H9 (cell line): ENCODE measurements at places on chromosomes 2 and 18. TPM values are rescaled to one million over a fixed set of nuclear protein-coding genes. Genes with fewer than 3 reads are reported as not detected.
A peak's percentile ranks its signal among the peaks of the same experiment; 100 is the strongest.

DNA sequence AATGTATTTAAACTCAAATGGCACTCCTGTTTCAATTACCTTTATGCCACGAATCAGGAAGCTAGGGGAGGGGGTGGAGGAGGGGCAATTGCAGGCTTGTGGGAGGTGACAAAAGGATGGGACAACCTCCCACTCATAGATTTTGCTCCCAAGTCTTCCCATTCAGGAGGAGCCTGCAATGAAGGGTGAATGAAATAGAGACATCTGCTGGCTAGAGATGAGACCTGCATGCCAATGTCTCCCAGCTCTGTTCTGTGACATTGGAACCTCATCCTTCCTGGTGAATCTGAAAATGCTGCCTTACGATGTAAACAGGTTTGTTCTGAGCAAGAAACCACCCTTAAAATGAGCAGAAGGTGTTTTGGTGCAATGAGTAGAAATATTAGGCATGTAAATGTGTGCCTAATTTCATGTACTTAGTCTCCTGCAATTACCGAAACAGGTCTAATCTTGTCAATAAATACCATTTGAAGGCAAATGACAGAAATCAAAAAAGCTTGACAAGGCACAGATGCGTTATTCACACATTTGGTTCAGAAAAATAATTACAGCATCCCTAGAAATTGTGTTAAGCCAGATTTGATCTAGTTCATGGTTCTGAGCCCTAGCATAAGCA, 2.7 kb upstream of the PID1 start:
- no peaks in the 10 kb centered on the region; the same call in 1 of the 2 replicates for H3K27me3 ChIP-seq
- H3K36me3 ChIP-seq = no peaks in the 10 kb centered on the region
- no peaks in the 10 kb centered on the region for H3K4me1 ChIP-seq
- no peak overlapping the region for H3K4me3 ChIP-seq
- DNase-seq = peak; percentile 89

DNA sequence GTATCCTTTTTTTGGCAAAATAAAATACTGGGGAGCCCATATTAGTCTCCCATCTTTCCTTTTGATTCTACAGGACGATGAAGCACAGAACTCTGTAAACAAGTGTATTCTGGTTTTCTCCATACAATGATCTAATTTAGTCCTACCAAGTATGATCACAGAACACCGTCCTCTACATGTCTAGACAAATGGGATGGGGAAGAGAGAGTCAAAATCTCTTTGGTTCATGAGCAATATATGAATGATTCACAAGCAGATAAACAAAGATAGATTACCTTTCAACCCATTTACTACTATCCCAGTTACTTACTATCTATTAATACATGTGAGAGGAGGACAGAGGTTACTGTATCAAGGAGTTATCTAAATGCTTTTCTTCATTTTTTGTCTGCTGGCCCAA, 352.4 kb upstream of the ACVR2A start:
- H3K4me1 ChIP-seq = peaks cover 5% of the 10 kb centered on the region; the same call in 1 of the 2 replicates
- H3K4me3 ChIP-seq = no peak overlapping the region
- no peak for DNase-seq
- H3K36me3 ChIP-seq = no peaks in the 10 kb centered on the region
- H3K27ac ChIP-seq = no peak overlapping the region
- H3K27me3 ChIP-seq = no peaks in the 10 kb centered on the region

DNA sequence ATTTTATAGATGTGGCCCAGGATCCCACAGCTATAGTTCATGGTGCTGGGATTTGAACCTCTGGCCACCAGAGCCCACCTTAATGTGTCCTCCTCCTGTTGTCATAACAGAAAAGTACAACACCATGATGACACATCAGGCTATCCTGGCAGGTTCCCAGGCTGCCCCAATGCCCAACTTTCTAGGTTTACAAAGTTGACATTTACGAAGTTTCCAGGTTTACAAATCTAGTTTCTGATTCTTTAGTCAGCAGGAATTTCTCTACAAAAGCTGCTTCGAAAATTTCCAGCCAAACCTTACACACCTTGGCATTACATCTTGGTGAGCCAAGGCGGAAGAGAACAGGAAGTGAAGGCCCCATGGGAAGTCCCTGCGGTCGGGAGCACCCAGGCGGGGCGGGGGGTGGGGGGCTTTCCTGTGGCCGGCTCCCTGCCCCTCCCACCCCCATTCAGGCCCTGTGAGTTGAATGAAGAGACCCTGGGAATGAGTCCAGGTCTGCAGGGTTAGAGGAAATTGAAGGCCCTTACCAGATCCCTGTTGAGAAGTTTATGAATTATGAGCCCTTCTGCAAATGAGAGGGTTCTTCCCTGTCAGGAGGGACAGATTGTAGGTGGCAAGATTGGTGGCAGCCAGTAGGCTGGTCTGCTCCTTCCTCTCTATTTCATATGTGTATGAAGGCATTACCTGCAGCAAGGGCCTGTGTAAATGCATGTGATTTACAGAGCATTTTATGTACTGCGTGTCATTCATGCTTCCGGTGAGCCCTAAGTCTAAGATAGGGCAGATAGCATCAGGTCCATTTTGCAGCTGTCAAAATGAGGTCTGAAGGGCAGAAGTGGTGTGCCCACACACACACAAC, 11.1 kb upstream of the IL1RN start:
- no peaks in the 10 kb centered on the region for H3K27me3 ChIP-seq
- peaks cover 5% of the 10 kb centered on the region; the same call in 1 of the 2 replicates for H3K4me1 ChIP-seq
- H3K27ac ChIP-seq = no peak overlapping the region
- H3K36me3 ChIP-seq = no peaks in the 10 kb centered on the region
- DNase-seq = no peak

Gene ARHGAP25
- total RNA-seq = 1.3 TPM in 2 replicates

DNA sequence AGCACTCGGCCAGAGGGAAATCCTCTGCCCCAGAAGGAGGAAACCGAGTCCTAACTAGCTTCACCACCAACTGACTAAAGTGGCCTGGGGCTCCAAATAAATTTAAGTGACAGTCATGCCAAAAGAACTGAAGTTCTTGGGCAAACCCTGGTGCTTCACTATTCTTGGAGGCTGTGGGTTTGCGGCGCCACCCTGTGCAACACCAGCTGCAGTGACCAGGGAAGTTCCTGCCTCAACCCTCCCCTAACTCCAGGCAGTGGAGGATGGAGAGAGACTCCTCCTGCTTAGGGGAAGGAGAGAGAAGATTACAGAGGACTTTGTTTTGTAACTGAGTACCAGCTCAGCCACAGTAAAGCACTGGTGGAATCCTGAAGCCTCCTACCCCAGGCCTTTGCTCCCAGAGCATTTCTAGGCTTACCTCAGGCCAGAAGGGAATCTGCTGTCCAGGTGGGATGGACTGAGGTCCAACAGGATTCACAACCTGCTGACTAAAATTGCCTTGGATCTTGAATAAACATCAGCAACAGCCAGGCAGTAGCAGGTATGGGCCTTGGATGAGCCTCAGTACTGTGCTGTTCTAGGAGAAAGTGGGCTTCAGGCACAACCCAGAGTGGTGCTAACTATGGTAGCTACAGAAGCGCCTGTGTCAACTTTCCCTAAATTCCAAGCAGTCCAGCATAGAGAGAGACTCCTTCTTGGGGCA, 29.4 kb upstream of the BMP10 start:
- no peak overlapping the region for H3K27ac ChIP-seq
- peaks cover 24% of the 10 kb centered on the region for H3K36me3 ChIP-seq
- no peak overlapping the region for H3K4me3 ChIP-seq
- H3K27me3 ChIP-seq = no peaks in the 10 kb centered on the region
- no peak for DNase-seq

Gene UPP2
- total RNA-seq = not detected in 2 replicates

Gene CSRNP3
- total RNA-seq = 2.3 and 3.6 TPM in 2 replicates

- H3K4me1 ChIP-seq = no peaks in the 10 kb centered on the region; the same call in 1 of the 2 replicates
- no peaks in the 10 kb centered on the region for H3K36me3 ChIP-seq
- H3K27me3 ChIP-seq = no peaks in the 10 kb centered on the region
- DNase-seq = no peak
- H3K27ac ChIP-seq = no peak overlapping the region
These were observed 60.1 kb downstream of the SPIRE1 start for GRCh38 chr18:12597760-12598159.

Gene CAB39
- total RNA-seq = 41.8 and 42.7 TPM in 2 replicates

Gene RAB6C
- total RNA-seq = not detected in 2 replicates

DNA sequence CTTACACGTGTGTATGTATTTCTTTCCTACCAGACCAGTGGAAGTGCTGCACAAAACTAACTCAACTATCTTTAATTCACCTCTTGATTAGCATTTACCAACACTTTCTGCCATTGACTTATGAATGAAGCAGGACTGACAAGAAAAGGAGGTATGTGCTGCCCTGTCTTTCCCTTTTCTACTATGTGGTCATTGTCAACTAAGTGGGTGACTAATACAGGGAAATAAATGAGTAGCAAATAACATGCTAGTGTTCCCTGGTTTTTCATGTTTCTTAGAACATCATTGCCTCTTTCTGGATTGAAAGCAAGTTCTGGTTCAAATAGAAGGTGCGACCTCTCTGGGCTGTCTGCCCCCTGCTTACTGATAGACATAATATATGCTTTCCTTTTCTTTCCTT, 58.0 kb downstream of the LINC00305 start:
- H3K36me3 ChIP-seq = peaks cover 25% of the 10 kb centered on the region
- no peaks in the 10 kb centered on the region for H3K27me3 ChIP-seq
- H3K4me1 ChIP-seq = no peaks in the 10 kb centered on the region; the same call in 1 of the 2 replicates

DNA sequence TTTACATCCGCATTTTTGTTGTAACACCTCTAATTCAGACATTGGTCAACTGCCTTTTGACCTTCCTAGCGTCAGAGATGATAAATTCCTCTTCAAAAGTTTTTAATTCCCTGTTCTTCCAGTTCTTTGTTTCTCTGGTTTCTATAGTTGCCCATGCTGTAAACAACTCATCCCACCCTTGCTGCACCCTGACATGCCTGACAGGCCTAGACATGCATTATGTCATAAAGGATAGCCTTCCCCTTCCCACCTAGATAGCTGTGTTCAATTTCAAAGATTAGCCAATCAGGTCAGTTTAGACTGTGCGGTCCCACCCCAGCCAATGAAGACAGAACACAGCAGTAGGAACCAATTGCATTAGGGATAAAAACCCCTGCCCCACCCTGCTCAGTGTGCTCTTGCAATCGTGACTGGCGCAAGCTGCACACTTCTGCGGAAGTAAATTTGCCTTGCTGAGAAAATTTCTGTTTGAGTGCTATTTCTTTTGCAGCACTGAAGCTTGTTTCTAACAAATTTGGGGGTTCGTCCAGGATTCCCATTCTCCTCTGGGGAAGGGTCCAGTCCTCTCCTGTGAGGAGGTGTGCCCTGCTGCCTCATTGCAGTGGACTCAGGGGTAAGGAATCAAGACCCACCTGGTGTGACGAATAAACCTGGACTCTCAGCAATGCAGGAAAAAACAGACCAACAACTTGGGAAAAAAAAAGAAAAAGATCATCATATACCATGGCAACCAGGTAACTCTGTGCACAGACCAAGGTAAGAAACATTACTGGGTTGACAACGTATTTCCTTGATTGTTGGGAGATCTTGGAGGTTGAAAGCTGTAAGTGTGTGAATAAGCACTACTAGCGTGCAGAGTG, 9.1 kb upstream of the SAP130 start:
- H3K27ac ChIP-seq = no peak overlapping the region
- no peak for DNase-seq
- no peaks in the 10 kb centered on the region for H3K4me1 ChIP-seq
- H3K36me3 ChIP-seq = peaks cover 12% of the 10 kb centered on the region

DNA sequence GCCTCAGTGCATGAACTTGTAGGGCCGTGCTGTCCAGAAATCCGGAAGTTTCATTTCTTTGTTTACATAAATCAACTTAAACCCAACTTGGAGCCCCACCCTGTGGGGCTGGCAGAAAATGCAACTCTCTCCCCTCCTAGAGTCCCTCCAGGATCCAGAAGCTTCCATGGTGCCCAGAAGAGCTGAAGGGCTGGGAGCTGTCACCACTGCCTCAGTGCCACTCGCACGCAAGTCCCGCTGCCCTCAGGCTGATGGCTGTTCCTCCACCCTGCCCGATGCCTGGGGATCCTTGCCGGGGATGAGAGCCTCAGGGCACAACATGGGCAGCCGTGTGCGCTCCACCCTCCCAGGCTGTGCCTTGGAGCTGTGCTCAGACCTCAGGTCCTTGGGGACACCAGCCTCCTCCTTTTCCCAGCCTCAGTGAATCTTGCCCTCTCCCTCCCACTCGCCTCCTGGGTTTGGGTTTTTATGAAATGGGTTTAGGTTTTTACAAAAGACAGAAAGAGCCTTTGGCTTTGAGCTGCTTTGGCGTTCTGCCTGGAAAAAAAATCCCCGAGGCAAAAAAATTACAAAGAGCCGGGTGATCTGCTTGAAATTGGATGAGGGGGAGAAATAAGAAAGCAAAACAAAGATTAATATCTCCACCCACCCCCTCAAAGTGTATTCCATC, 155.2 kb downstream of the TWIST2 start:
- H3K36me3 ChIP-seq = no peaks in the 10 kb centered on the region
- no peak overlapping the region for H3K4me3 ChIP-seq
- H3K4me1 ChIP-seq = no peaks in the 10 kb centered on the region
- no peak for DNase-seq
- no peaks in the 10 kb centered on the region for H3K27me3 ChIP-seq
- no peak overlapping the region for H3K27ac ChIP-seq

- no peak overlapping the region for H3K4me3 ChIP-seq
- no peaks in the 10 kb centered on the region for H3K27me3 ChIP-seq
- no peak overlapping the region for H3K27ac ChIP-seq
- no peaks in the 10 kb centered on the region for H3K4me1 ChIP-seq
These were observed 967.8 kb downstream of the BCL11A start for GRCh38 chr2:59585655-59586054.

Gene ANKRD36B
- 7.6 and 8.2 TPM in 2 replicates for total RNA-seq

Gene TCF7L1
- total RNA-seq = 112 and 117 TPM in 2 replicates

GRCh38 chr2:13193900-13194299, 477.2 kb downstream of the TRIB2 start:
- no peaks in the 10 kb centered on the region for H3K4me1 ChIP-seq
- H3K4me3 ChIP-seq = no peak overlapping the region
- H3K36me3 ChIP-seq = no peaks in the 10 kb centered on the region
- H3K27ac ChIP-seq = no peak overlapping the region
- H3K27me3 ChIP-seq = no peaks in the 10 kb centered on the region

Gene PDCD1
- total RNA-seq = 1.4 and 1.6 TPM in 2 replicates

Gene MC5R
- total RNA-seq = not detected in 2 replicates

DNA sequence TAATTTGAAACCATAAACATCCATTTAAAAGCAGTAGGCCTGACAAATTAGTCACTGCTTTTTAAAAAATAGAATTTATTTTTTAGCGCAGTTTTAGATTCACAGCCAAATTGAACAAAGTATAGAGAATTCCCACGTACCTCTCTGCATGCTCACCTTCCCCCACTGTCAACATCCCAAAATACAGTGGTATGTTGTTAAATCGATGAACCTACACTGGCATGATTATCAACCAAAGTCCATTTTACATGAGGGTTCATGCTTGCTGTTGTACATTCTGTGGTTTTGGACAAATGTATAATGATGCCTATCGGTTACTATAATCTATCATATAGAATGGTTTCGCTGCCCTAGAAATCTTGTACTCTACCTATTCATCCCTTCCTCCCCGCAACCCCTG, 5.6 kb upstream of the ELOA2 start:
- no peak overlapping the region for H3K27ac ChIP-seq
- H3K4me3 ChIP-seq = no peak overlapping the region
- no peak for DNase-seq
- no peaks in the 10 kb centered on the region for H3K27me3 ChIP-seq
